DMS79 (cell line): ENCODE measurements at places on chromosomes 3 and 15.
A peak's percentile ranks its signal among the peaks of the same experiment; 100 is the strongest.

DNA sequence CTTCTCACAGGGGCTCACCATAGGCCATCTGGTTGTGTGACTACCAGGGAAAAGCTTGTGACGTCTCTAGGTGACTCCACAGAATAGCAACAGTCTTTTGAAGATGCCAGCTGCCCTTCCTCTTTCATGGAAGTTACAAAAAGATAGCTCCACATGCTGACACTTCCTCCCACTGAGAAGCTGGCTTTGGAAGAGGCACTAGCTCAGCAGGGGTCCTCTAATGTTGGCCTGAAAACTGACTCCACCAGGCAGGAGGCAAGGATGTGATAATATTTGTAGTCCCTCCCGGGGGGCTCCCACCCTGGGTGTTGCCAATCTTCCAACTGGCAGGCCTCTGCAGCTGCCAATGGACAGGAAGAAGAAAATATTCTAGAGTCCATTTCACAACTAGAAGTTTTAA lies 343.5 kb downstream of the NEK10 start:
- DNase-seq = no peak

GRCh38 chr3:13277196-13277813 lies 142.8 kb downstream of the NUP210 start:
- DNase-seq = no peak

DNA sequence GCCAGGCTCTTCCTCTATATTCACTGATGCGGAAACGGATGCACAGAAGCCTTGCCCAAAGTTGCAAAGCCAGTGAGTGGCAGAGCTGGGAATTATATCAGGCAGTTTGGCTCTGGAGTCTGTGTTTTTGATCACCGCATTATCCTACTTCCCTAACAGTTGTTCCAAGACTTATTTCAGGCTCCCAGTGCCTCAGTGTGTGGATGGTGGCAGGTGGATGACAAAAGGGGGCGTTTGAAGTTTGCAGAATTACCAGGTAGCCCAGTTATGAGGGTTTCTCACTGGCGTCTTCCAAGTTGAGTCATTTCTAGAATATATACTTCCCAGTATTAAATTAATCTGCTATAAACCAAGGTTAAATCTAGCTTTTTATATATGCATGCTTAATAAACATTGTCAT lies 81.0 kb downstream of the USP13 start:
- no peak for DNase-seq

DNA sequence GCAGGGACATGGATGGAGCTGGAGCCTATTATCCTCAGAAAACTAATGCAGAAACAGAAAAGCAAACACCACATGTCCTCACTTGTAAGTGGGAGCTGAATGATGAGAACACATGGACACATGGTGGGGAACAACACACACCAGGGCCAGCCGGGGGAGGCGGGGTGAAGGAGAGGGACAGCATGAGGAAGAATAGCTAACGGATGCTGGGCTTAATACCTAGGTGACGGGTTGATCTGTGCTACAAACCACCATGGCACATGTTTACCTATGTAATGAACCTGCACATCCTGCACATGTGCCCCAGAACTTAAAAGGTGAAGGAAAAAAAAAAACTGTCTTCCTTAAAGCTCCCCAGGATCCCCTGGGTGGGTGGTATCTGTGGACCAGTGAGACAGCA lies 87.1 kb downstream of the ADAMTS17 start:
- DNase-seq = no peak

GRCh38 chr3:185549122-185549521 lies 3.3 kb downstream of the LIPH start:
- no peak for DNase-seq

GRCh38 chr15:40330368-40330836 lies 6.9 kb downstream of the INAFM2 start:
- DNase-seq = peak; percentile 81

DNA sequence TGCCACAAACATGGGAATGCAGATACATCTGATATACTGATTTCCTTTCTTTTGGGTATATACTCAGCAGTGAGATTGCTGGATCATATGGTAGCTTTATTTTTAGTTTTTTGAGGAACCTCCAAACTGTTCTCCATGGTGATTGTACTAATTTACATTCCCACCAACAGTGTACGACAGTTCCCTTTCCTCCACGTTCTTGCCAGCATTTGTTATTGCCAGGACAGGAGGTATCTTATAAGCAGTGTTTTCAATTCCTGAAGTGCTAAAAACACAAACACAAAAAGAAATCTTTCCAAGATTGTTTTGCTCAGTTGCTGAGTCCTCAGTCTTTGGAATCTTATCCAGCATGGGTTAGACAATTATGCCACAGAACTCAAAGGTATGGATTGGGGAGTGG lies 13.5 kb downstream of the GTF2E1 start:
- DNase-seq = no peak

DNA sequence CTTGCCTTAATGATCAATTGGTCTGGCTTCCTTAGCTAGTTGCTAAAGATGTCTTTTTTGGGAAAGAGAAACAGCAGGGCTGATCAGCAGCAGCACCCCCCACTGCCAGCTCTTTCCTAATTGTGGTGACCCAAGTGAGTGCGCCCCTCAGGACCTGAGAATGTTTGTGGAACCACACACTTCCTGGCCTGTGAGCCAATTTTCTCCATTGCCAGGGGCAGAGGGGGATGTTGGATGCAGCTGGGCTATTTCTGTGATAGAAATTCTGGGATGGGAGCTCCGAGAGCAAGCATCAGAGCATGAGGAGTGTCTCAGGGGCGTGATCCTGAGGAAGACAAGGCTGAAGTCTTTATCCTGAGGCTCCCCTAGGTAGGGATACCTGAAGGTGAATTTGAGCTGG lies 66.6 kb downstream of the CLDN11 start:
- DNase-seq = no peak

GRCh38 chr3:34956511-34956910 lies 682.8 kb upstream of the ARPP21 start:
- no peak for DNase-seq

GRCh38 chr3:122964811-122965210 lies 62.8 kb downstream of the SEMA5B start:
- no peak for DNase-seq

- no peak for DNase-seq
Measured at GRCh38 chr15:80953001-80953952, 36.3 kb downstream of the MESD start.

DNA sequence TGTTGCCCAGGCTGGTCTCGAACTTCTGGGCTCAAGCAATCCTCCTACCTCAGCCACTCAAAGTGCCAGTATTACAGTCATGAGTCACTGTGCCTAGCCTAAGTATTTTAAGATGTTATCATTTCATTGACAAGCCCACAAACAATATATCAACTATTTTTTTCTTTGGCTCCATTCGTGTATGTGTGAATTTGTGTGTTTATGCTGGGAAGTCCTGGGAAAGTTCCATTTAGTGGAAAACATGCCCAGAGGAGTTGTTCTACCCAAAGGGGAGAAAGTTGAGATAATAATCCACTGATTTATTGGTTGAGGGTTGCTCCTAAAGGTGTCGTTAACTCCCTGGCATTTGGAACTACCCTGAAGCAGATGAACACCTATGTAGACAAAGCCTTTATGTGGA lies 58.8 kb downstream of the KIF9 start:
- DNase-seq = no peak

DNA sequence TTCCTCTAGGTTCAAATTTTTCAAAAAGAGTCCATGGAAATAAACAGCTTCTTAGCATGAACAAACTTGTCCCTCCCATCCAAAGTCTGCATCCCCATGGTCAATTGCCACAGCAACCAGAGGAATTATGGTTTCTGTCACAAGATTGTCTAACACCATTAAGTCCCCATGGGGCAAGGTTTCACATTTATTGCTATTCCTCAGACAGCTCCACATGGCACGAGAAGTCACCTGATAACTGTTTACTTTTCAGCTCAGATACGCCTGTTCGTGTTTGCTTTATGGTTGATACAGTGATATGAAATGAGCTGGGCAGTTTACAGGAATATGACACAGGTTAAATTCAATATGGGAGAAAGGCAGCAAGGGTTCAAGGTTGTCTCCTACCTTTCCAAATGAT lies 37.9 kb upstream of the MUC13 start:
- DNase-seq = no peak

DNA sequence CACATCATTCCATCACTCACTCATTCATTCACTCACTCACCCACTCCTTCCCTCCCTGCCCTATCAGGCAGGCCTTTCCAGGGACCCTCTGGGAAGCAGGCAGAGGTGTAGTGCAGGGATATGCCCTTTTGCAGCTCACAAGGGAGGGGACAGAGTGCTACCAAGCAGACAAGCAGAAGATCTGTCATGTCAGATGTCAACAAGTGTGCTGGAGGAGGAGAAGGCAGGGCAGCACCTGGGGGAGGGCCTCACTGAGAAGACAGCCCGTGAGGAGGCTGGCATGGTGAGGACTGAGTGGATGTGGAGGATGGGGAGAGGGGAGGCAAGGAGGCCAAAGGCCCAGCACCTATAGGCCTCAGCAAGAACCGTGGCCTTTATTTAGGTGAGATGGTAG lies 15.3 kb downstream of the ABTB1 start:
- DNase-seq = no peak

- DNase-seq = no peak
Measured at GRCh38 chr15:45126535-45127158, 3.0 kb downstream of the DUOXA1 start.

DNA sequence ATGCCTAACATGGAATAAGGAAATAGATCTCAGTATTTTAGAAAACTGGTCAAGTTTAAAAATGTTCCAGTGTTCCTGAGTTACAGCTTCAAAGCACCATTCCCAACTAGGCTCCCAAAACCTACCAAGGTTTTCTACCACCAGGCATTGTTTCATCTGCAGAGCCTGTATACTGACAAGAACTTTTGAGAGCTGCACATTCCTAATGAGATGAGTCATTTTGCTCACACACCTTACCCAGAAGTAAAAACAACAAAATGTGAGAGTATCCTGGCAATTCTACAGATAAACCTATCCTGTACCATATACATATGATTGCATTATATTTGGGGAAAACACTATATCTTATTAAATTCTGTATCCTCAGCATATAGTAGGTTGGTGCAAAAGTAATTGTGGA lies 90.7 kb downstream of the ATP8B4 start:
- DNase-seq = no peak

DNA sequence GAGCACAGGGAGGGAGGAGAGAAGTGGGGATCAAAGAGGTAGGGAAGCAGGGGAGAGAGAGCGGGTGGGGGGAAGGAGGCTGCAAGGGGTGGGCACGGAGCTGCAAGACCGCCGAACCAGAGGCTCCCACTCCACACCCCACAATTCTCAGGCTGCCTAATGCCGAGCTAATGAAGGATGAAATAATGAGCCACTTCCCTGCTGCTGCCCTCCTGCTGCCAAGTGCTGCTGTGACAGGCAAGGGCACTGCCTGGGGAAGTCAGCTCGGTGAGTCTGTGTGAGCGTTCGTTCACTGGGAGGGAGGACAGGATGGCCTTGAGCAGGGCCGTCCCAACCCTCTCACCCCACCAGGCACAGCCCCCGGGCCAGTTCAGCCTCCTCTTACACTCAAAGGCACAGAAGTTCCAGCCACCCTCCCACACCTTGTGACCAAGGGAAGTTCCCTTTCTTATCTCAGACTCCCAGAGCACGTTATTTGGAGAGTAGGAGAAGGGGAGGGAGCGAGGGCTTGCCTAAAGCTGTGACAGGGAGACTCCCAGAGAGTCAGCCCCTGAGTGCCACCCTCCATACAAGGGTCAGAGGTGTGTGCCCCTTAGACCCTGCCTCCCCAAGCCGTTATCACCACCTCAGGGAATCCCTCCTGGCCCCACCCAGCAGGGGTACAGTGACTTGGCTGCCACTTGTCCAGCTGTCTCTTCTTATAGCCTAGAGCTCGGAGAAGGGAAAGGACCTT lies 12.4 kb downstream of the GLYCTK start:
- peak; percentile 4 for DNase-seq

DNA sequence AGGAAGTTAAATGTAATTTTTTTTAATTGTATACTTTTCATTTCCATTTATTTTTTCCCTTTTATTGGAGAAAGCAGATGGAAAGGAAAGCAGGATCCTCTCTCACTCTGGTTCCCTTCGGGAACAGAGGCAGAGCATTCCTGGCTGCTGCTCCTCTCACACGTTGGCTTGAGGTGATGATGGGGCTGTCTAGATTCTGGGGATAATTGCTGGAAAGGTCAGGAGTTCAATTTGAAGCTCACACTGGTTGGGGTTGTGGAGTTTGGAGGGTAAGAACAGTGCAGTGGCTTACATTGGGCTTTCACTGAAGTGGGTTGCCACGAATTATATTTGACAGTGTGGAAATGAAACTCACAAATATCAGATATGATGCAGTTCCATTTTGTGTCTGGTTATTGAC lies 57.6 kb downstream of the RARB start:
- DNase-seq = no peak
